Iris pigment epithelial cell (primary cell): ENCODE measurements at places on chromosomes 7 and 10.
A peak's percentile ranks its signal among the peaks of the same experiment; 100 is the strongest.

GRCh38 chr7:15478401-15478800, 83.4 kb downstream of the AGMO start:
- no peak for DNase-seq

GRCh38 chr7:117873310-117874190, at the start of gene CTTNBP2:
Gene CTTNBP2, minus strand, starts transcription at chr7:117873441. Its CDS starts 26 bp downstream, at chr7:117873415.
- peak; percentile 62 for DNase-seq

- DNase-seq, result no peak
These were observed 77.9 kb upstream of the FHIP2A start for GRCh38 chr10:114743521-114744231.

DNA sequence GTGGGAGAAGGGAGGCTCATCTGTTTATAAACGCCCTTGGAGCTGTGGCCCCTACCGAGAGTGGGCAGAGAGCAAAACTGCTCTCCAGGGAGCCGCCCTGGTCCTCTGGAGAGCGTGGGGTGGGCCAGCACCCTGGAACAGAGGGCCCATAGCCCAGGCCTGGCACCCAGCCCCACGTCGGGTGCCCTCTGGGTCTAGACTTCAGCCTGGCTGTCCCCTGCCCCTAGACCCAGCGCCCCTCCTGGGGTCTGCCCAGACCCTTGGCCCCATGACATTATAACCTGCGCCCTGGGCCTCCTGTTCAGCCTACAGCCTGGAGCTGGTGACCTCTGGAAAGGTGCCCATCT, 24.7 kb downstream of the GET4 start:
- DNase-seq, result no peak

- peak; percentile 81 for DNase-seq
These were observed 14.7 kb upstream of the MICALL2 start for GRCh38 chr7:1473864-1474512.

- DNase-seq, result no peak
These were observed 939.7 kb downstream of the KCNMA1 start for GRCh38 chr10:76697923-76698322.

DNA sequence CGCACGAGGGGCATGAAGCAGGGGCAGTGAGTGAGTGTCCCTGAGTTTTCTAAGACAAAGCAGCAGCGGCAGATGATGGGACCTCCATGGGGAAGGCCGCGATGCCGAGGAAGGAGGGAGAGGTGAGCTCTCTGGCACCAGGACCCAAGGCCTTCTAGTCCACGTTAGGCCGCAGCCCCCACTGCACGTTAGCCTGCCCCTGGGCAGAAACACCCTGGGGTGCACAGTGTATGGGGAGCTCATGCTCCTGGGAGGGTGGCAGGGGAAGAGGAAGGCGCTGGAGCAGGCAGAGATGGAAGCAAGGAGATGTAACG, 97.3 kb upstream of the IKZF1 start:
- DNase-seq, result no peak

- no peak for DNase-seq
These were observed 100.3 kb downstream of the CCSER2 start for GRCh38 chr10:84428711-84429110.

DNA sequence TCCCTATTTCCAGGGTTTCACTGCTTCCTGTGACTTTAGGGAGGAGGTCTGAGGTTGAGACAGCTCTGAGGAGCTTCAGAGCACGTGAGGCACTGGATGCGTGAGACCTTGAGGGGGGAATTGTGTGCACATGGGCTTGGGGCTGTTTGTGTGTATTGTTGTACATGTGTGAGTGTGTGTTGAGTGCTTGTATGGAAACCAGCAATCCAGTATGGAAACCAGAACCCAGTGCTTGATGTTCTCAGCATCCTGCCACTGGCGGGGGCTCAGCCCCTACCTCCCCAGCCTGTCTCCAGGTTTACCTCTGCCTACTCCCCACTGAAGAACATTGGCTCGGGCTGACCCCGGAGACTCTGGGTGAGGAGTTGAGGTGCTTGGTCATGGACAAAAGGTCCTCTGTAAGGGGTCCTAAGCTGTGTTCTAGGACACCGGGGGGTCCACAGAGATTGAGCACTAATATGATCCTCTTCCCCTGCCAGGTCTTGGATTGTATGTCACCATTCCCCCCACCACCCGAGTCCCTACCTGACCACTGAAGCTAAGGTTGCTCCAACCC, 20.8 kb downstream of the SFTPD start:
- DNase-seq, result no peak
